Glutamatergic neuron (in vitro differentiated cells): ENCODE measurements at places on chromosomes 2 and 18. TPM values are rescaled to one million over a fixed set of nuclear protein-coding genes. Genes with fewer than 3 reads are reported as not detected.

Gene CDH19
- not detected for total RNA-seq

Gene USP40
- total RNA-seq: 21.8 TPM

Gene MAPRE3
- 49.2 TPM for total RNA-seq

Gene SULT1C4
- total RNA-seq: 1.6 TPM

Gene CHRNG
- total RNA-seq: 3.5 TPM

Gene POTEI
- total RNA-seq: 1.4 TPM

DNA sequence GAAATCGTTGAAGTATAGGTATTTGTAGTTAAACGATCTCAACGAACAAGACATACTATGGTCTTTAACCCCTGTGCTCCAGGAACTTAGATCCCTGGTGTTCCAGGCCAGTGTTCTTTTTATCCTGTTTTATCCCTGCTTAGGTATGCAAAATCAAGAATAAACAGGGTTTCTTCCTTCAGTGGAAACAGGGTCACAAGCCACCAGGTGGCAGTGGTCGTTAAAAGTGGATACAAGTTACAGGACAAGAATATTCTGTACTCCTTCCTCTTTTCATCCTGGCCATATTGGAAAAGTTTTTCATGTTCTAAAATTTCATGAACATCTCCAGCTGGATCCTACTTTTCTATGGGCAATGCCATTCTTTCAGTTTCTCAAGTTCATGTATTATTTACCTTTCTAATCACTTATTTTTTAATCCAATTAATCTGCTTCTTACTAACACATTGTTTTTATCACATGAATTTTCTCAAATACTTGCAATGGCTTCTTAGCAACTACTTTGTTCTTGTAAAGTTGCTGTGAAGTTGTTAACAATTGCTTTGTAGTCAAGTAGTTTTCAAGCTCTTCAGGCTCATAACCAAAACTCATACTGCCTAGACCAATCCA is 16.4 kb upstream of the HNMT start:
- H3K27ac ChIP-seq: no peak overlapping the region
- no peaks in the 10 kb centered on the region for H3K36me3 ChIP-seq
- no peak overlapping the region for H3K4me3 ChIP-seq
- peaks cover 2% of the 10 kb centered on the region for H3K27me3 ChIP-seq
- DNase-seq: peak; percentile 74

DNA sequence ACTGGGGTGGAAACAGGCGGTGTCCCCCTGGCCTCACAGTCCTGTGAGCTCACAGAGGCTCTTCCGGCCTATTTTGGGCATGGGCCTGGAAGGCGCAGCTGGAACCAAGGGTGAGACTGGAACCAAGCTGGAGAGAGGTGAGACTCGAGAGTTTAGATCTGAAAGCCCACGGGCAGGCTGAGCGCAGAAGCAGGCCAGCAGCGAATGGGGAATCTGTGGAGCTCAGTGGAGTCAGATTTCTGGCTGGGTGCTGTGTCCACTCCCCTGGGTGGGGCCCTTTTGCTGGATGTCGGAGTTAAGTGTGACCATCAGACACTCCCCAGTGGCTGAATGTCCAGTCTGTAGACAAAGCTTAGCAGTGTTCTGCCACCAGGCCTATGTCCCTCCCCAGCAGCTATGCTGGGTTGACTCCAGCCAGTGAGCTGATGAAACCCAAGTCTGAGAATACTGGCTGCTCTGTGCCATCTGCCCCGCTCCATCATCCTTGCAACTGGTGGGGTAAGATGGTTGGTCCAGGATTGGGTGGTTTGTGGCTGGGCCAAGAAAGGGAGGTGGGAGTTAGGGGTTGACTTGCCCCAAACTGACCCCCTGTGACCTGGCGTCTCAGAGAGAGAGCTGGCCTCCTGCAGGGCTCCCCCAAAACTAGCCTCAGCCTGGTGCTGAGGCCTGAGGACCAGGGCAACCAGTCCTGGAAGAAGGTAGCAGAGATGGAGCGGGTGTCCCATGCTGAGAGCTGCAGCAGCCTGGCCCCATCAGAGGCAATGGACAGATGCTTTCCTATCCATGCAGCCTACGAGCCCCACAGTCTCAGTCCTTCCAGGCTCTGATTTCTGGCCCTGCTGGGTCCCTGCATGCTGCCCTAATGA is 34.4 kb downstream of the CYP26B1 start:
- no peak for DNase-seq
- H3K27ac ChIP-seq: no peak overlapping the region
- no peak overlapping the region for H3K4me3 ChIP-seq
- no peaks in the 10 kb centered on the region for H3K27me3 ChIP-seq
- peaks cover 7% of the 10 kb centered on the region for H3K36me3 ChIP-seq
- no peaks in the 10 kb centered on the region for H3K4me1 ChIP-seq

DNA sequence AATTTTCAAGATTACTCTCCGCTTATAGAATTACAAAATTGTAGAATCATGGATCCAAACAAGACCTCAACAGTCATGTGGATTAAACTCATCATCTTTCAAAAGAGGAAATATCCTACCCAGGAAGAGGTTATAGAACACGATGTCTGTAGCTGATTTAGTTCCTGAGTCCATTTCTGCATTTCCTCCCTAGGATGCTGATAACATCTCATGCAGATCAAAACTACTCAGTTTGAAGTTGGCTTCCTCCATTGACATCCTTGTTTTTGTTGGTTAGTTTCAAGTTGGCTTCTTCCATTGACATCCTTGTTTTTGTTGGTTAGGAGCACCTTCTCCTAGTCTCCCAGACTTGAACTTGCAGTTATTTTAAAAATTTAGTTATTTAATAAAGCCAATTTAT is 147.5 kb downstream of the PARD3B start:
- no peak for DNase-seq
- no peaks in the 10 kb centered on the region for H3K4me1 ChIP-seq
- H3K27me3 ChIP-seq: no peaks in the 10 kb centered on the region
- H3K4me3 ChIP-seq: no peak overlapping the region

GRCh38 chr2:156687715-156688114 is 251.5 kb downstream of the GPD2 start:
- no peak overlapping the region for H3K4me3 ChIP-seq
- H3K27me3 ChIP-seq: no peaks in the 10 kb centered on the region
- no peaks in the 10 kb centered on the region for H3K4me1 ChIP-seq
- no peaks in the 10 kb centered on the region for H3K36me3 ChIP-seq

- H3K27ac ChIP-seq: no peak overlapping the region
- no peaks in the 10 kb centered on the region for H3K27me3 ChIP-seq
- H3K4me1 ChIP-seq: no peaks in the 10 kb centered on the region
- H3K4me3 ChIP-seq: no peak overlapping the region
- no peak for DNase-seq
Measured at GRCh38 chr2:65264821-65265670, 37.4 kb downstream of the ACTR2 start.

GRCh38 chr2:238790833-238791230 is 57.1 kb upstream of the TWIST2 start:
- peaks cover 3% of the 10 kb centered on the region for H3K36me3 ChIP-seq
- no peaks in the 10 kb centered on the region for H3K27me3 ChIP-seq
- no peak overlapping the region for H3K27ac ChIP-seq
- no peak overlapping the region for H3K4me3 ChIP-seq
- H3K4me1 ChIP-seq: peaks cover 4% of the 10 kb centered on the region

- no peaks in the 10 kb centered on the region for H3K36me3 ChIP-seq
- peak; percentile 63 for DNase-seq
- H3K27me3 ChIP-seq: peaks cover 2% of the 10 kb centered on the region
- peaks cover 21% of the 10 kb centered on the region for H3K4me1 ChIP-seq
Measured at GRCh38 chr2:25314514-25315315, 27.0 kb downstream of the DNMT3A start.

- no peak for DNase-seq
- no peak overlapping the region for H3K4me3 ChIP-seq
- H3K36me3 ChIP-seq: no peaks in the 10 kb centered on the region
- H3K27ac ChIP-seq: peak overlapping the region; percentile 11
- no peaks in the 10 kb centered on the region for H3K4me1 ChIP-seq
Measured at GRCh38 chr2:173770947-173771678, 194.1 kb downstream of the SP3 start.

- no peak for DNase-seq
- H3K27ac ChIP-seq: no peak overlapping the region
- no peak overlapping the region for H3K4me3 ChIP-seq
- H3K36me3 ChIP-seq: peaks cover 9% of the 10 kb centered on the region
- H3K4me1 ChIP-seq: no peaks in the 10 kb centered on the region
Measured at GRCh38 chr2:45978302-45978859, 318.8 kb upstream of the EPAS1 start.

DNA sequence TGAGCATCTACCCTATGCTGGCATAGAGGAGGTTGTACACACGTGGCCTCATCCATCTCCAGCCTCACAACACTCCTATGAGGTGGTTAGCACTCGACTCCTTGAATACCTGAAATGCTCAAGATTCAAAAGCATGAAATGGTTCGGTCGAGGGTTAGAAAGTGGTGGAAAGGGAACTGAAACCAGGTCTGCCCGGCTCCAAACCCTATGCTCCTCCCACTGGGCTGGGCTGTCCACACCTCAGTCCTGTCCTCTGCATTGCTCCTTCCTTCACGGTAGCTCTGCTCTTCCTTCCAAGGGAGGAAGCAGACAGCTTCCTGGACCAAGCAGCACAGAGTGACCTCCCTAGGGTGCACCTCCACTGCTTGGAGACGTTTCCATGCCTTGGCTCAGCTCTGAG is 565.2 kb upstream of the ID2 start:
- H3K27ac ChIP-seq: no peak overlapping the region
- H3K27me3 ChIP-seq: no peaks in the 10 kb centered on the region

- H3K4me1 ChIP-seq: peaks cover 2% of the 10 kb centered on the region
- H3K27ac ChIP-seq: no peak overlapping the region
- no peak overlapping the region for H3K4me3 ChIP-seq
- no peak for DNase-seq
- H3K27me3 ChIP-seq: peaks cover 5% of the 10 kb centered on the region
Measured at GRCh38 chr2:130264501-130264900, 66.3 kb upstream of the TUBA3E start.

DNA sequence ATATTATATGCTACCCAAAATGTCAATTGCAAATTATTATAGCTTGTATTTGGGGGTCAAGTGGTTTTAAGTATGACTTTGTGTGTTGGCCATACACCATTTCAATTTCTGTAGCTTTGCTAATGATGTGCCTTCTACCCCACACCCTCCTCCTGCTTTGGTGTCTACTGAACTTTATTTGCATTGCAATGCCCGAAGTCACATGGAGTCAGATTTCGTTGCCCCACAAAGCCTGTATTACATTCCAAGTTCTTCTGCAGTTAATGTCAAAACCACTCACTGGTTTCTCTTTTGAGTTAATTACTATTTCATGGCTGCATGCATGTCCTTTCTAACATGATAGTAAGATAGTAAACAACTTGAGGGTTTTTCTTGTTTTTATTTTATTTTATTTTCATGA is 528.9 kb downstream of the RIT2 start:
- H3K27ac ChIP-seq: no peak overlapping the region
- no peaks in the 10 kb centered on the region for H3K36me3 ChIP-seq
- no peaks in the 10 kb centered on the region for H3K27me3 ChIP-seq

- H3K27me3 ChIP-seq: peaks cover 3% of the 10 kb centered on the region
- peak overlapping the region; percentile 84 for H3K27ac ChIP-seq
- H3K36me3 ChIP-seq: no peaks in the 10 kb centered on the region
- H3K4me3 ChIP-seq: peak overlapping the region; percentile 93
Measured at GRCh38 chr2:71226096-71226964, 573 bp downstream of the PAIP2B start.
